ENCODE measurements at places on chromosomes 16 and 17.

- DNase-seq, result no peak
These were observed 8.8 kb downstream of the ENGASE start for GRCh38 chr17:79083191-79083971.

GRCh38 chr17:28926366-28926765, 23.5 kb upstream of the DHRS13 start:
- DNase-seq, result no peak

- DNase-seq, result no peak
These were observed 191.1 kb upstream of the CIBAR2 start for GRCh38 chr16:85303354-85303883.

DNA sequence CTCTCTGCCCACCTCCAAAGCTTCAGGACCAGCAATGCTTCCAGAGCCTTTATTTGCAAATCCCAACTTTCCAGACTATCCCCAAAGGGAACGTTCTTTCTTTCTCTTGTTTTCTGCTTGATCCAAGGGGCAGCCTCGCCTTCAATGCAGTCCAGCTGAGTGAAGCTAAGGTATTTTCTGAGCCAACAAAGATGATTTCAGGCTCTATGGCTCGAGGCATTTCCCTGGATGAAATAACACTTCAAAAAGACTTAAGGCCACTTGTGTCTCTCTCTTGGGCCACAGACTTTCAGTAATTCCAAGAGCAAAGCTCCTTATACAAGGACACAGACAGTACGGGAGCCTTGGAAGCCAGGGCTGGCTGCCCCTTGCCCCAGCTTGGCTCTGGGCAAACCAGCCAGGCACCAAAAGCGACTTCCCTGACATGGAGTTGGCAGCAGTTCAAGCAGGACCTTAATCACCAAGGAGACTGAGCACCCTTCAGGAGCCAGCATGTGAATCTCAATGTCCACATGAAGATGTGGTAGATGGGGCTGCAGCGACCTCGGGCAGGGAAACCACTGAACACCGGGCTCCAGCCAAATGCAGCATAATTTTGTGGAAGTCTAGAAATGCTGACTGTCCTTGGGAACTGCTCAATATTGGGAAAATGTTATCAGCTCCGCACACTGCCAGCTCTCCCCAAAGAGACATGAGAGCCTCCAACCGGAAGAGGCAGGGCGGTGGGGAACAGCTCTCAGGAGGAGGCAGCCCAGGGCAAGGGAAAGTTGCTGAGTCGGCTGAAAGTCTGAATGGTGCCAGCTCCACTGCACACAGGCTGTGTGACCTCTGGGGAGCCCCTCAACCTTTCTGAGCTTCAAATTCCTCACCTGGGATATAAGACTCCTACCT, 39.0 kb downstream of the TK2 start:
- no peak for DNase-seq
